ENCODE measurements at places on chromosomes 16 and 17. TPM values are rescaled to one million over a fixed set of nuclear protein-coding genes. Genes with fewer than 3 reads are reported as not detected.

ARHGDIG gene
- 2.3 TPM for total RNA-seq

NLGN2 gene
- 12.5 TPM for total RNA-seq

RNF43 gene
- not detected for total RNA-seq

ZFP3 gene
- 0.81 TPM for total RNA-seq

OTOP2 gene
- not detected for total RNA-seq

Measured in cardiac atrium fibroblast (primary cell).